ENCODE measurements at places on chromosomes 13 and 19.

DNA sequence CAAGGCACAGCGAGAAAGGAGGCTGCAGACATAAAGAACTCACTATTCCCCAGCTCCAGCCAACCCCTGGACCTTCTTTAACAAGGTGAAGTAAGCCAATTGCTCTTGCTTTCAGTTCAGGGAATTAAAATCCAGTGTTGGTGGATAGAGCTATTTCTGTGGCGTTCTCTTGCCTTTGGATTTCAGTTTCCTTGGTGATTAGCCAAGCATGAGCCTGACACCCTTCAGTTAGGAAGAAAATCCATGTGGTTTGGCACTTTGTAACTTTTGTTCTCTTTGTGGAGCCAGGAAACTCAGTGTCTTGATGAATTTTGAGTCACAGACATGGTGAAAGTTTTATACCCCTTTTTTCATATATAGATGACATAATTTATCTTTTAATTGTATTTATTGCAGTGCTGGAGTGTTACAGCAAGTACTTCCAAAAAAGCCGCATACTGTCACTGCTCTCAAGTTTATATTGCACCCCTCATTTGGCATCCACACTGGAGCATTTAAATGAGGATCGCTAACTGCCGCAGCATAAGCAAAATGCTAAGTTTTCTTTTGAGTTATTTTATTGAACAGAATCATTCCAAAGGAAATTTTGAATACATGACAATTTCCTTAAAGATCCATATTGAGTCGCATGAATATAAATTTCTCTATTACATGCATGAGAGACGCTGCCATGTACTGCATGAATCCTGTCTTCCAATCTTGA, 406.8 kb downstream of the MYO16 start:
- DNase-seq = no peak

DNA sequence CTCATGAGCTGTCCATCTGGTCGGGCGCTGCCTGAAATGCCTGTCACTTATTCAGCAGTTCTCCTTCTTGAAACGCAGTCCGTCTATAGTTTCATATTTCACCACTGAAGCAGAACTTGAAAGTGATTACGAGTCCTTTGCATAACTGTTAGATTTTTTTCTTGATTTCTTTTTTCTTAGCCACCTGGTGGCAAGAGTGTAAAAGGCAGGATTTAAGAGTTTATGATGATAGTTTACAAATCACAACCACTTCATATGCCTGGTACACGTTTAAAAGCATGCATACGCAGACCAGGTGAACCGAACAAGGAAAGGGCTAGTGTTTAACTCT, 45.8 kb downstream of the GGACT start:
- no peak for DNase-seq

- no peak for DNase-seq
These were observed 2.5 kb downstream of the IGSF23 start for GRCh38 chr19:44615863-44616247.

- no peak for DNase-seq
These were observed 20.2 kb downstream of the EVI5L start for GRCh38 chr19:7850000-7850813.

DNA sequence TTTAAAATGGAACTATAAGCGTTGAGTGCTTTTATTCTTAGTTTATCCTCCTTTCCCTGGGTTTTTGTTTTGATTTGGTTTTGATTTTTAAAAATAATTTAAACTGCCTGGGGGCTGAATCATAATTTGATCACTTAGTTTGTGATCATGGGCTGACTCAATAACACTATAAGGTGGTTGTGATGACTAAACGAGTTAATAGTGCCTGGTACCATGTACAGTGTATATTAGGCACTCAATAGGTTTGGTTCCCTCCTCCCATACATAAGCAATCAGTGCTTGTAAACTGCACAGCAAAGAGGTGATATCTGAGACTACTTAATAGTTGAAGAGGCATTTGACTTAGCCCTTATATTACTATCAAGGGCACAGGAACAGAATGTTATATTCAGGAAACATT, 200.9 kb upstream of the RFC3 start:
- DNase-seq = no peak

DNA sequence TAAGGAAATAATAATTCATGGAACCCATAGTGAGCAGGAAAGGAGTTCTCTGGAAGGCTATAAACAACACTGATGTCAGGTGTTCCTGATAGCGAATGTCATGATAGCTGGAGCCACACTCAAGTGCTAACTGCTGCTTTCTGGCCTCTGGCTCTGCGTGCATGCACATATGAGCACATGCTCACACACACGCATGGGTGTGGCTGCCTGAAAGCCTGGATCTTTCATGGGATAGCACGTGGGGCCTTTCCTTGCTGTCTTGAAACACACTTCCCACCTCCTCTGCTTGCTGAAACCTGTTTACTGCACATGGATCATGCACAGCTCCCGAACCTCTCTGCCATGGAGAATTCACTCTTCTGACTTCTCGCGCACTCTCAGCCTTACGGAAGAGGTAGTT, 207.4 kb downstream of the ATP8A2 start:
- DNase-seq = no peak

- no peak for DNase-seq
These were observed 51.1 kb downstream of the RASL11A start for GRCh38 chr13:27321468-27322431.

- DNase-seq = no peak
These were observed 43.5 kb downstream of the ATP8A2 start for GRCh38 chr13:25415241-25415640.

DNA sequence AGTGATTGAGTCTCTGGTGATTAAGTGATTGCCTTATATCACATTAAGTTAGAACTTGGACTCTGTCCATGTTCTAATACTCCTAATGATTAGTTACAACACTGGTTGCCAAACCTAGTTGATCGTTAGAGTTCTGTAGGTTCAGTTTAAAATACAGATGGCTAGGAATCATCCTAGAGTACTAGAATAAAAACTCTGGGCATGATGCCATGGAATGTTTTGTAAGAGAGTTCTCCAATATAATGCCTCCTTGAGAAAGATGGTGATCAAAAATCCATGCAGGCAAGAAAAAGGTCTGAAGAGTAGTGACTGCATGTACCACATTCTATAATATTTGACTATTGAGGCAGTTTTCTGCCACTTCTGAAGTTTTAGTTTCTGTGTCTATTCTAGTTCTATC, 176.3 kb downstream of the GPC5 start:
- no peak for DNase-seq

DNA sequence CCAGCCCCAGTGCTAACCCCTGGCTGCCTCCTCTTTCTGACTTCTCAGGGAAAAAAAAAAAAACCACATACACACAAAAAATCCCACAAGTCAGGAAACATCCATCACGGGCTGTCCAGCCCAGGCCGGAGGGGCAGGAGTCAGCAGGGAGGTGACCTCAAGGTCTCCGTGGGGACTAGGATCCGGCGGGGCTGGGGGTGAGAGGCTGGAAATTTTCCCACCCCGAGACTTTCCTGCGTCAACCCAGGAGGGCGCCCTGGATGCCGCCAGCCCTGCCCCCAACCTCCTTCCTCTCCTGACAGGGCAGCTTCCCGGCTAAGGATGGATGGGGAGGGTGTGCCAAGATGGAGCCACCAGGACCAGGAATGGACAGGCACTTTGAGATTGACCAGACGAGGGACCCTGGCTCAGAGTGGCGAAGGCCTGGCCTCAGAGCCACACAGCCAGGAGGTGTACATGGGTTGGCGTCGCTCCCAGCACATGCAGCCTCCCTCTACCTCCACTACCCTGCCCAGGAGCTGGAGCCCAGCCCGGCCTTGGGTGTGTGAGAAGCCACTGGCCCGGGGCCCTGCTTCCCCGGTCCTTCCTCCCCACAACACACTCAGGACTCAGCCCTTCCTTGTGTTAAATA, 33.3 kb downstream of the BLOC1S3 start:
- no peak for DNase-seq

DNA sequence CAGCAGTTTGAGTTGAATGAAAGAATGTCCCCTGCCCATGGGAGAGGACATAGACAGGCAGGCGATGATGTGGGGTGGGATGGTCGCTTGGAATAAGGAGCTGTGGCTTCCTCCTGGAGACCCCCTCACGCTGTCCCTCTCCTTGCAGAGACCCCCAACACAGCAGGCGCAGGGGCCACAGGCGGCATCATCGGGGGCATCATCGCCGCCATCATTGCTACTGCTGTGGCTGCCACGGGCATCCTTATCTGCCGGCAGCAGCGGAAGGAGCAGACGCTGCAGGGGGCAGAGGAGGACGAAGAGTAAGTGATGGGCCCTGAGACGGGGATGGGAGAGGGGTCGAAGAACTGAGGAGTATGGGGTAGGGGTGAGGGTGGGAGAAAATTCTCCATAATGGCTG, 9.0 kb upstream of the TOMM40 start:
- no peak for DNase-seq

DNA sequence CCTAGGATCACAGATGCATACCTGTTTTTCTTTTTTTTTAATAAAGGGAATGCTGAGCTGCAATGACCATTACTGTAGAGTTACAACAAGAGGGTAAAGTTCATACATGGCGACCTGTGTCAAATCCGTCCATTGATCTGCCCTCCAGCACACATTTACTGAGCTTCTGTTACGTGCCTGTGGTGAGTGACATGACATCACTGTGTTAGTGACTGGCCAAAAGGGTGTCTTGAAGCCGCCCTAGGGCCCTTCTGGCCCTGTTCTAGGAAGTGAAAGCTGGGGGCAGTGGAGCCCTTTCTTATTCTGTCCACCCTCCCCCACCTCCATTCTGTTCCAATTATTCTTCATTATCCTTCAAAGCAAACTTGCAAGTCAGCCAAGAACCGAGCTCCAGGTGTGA, 66.3 kb downstream of the ZIC5 start:
- no peak for DNase-seq

- DNase-seq = no peak
These were observed 35.5 kb downstream of the DHRS12 start for GRCh38 chr13:51768378-51768921.

DNA sequence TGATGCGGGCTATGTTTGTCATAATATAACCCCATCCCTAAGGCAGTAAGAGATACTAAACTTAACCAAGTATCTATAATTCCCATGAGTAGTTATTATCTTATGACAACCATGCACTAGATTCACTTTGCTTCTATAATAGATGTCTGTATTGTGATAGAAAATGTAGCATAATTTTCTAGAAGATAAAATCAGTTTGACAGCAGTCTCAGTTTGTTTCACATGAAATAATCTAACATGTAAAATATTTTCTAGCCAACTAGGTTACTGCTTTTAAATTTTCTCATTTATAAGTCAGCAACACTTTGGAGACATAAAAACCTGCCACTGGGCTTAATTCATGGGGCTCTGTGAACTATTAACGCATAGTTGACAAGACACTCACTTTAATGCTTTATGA, 1410.7 kb upstream of the ATXN8OS start:
- DNase-seq = no peak

DNA sequence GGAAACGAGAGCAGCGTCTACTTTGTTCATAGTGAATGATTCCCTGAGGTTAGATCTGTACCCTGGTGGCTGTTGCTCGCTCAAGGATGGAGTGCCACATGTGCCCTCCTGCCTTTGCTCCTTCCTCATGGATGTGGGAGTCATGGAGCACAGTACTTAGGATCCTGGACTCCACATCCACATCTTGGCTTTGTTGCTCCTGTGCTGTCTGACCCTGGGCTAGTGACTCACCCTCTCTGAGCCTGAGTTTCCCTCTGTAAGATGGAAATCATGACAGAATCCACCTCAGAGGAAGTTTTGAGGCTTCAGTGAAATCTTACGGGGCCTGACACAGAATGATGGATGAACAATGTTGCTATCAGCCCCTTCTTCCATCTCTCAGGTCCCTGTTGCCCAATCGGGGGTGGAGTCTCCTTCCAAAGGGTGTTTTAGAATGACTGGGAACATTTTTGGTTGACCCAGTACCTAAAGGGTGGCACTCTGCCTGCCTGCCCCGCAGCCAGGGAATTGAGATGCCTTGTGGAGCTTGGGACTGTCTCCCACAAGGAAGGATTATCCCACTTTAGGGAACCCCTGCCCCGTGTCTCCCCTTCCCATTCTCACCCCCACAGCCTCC, 9.8 kb upstream of the TIMM50 start:
- DNase-seq = no peak

DNA sequence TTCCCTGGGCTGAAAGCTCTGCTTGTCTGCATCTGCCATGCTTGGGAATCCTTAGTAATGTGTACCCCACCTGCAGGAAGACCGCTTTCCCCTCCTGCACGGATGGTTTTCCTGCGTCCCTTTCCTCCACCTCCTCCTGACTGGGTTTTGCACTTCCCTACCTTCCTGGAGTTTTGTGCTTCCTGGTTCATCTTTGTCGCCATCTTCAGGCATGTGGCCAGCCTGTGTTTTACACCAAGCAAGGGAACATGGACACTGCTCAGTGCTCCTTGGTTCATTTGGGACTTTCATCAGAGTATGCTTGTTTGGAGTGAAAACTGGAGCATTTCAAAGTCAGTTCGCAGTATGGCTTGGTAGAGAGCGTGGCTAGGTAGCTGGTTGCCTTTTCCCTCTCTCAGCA, 30.7 kb downstream of the ERICH6B start:
- no peak for DNase-seq

GRCh38 chr19:5173993-5174392, 166.6 kb downstream of the PTPRS start:
- DNase-seq = no peak

DNA sequence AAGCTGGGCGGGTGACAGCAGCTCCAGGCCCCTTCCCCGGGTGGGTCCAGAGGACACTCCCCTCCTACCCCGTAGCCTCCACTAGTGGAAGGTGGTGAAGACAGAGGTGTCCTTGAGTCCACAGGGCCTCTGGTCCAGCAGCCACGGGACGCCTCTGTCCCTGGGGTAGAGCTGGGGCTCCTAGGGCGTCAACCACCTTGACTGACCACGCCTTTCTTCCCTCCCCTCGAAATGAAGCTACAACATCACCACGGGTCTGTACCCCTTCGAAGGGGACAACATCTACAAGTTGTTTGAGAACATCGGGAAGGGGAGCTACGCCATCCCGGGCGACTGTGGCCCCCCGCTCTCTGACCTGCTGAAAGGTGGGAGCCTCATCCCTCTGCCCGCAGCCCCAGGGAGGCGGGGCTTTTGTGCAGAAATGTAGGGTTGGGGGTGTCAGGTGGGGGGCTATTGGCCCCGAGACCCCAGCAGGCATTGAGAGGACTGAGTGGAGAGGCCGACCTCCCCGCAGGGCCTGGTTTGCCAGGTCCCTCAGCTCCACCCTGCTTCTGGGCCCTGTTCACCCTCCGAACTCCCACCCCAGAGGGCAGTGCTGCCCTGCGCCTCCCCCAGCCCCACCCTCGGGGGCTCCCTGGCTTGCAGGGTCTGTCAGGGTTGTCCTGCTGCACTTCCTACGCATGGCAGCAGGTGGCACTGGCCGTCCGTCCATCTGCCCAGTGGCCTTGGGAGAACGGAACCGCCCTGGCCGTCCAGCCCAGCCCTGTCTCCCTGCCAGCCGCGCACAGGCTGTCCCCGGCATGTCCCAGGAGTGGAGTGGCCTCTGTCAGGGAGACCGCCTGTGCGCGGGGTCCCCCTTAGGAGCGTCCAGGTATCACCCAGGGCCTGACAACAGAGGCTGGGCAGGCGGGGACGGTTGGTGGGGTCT, 15.7 kb downstream of the STK11 start:
- DNase-seq = no peak

DNA sequence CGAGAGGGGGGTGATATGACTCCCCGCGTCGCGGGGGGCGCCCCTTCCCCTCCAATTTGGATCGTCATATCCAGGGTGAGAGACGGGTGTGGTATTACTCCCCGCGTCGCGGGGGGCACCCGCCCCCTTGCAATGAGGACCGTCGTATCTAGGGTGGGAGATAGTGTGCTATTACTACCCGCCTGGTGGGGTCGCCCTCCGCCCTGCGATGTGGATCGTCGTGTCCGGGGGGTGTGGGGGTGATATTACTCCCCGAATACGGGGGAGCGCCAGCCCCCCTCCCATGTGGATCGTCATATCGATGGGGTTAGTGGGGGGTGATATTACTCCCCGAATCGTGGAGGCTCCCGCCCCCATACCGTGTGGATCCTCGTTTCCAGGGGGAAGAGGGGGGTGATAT, 29.2 kb upstream of the RGCC start:
- no peak for DNase-seq

- DNase-seq = no peak
These were observed 30.5 kb downstream of the SOHLH2 start for GRCh38 chr13:36183901-36184300.
